Myocyte (in vitro differentiated cells): ENCODE measurements at places on chromosomes 11 and 22. TPM values are rescaled to one million over a fixed set of nuclear protein-coding genes. Genes with fewer than 3 reads are reported as not detected.
A peak's percentile ranks its signal among the peaks of the same experiment; 100 is the strongest.

- DNase-seq: peak; percentile 30
Measured at GRCh38 chr22:36873614-36874308, 13.0 kb downstream of the NCF4 start.

DNA sequence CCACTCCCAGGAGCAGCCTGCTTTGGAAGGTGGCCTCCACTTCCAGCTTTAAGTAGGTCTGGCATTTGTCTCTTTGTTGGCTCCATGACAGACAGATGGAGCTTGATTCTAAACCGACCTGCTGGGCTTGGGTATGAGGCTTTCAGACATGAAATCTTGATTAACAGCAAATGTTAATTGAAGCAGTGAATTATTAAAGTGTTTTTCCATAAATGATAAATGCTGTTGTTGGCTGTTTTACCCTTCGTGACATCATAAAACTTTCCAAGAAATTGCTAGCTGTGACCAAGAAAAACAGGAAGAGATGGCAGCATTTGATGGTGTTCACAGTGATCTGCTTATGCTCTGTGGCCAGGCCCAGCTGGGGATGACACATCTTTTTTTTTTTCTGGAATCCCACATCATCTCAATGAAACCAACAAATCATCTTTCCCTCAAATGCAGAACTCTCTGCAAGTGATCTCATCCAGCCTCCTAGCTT, 66.1 kb downstream of the RBMXL2 start:
- no peak for DNase-seq

Gene NCAM1
- total RNA-seq: 536 and 591 TPM in 2 replicates

Gene VSIG10L2
- not detected in 2 replicates for total RNA-seq
